ENCODE measurements at places on chromosomes 6 and 20. TPM values are rescaled to one million over a fixed set of nuclear protein-coding genes. Genes with fewer than 3 reads are reported as not detected.

CDH26 gene
- 3.3 TPM for total RNA-seq

BPIFA1 gene
- total RNA-seq: not detected

DYNLT1 gene
- total RNA-seq: 155 TPM

CD24 gene
- total RNA-seq: 2,531 TPM

DEFB115 gene
- not detected for total RNA-seq

POM121L2 gene
- total RNA-seq: not detected

OLIG3 gene
- total RNA-seq: not detected

NRSN1 gene
- total RNA-seq: 0.12 TPM

FOXC1 gene
- 9.5 TPM for total RNA-seq

ANGPT4 gene
- 0.20 TPM for total RNA-seq

ZC2HC1B gene
- not detected for total RNA-seq

PI16 gene
- total RNA-seq: 16.2 TPM

MUC22 gene
- not detected for total RNA-seq

LST1 gene
- 18.4 TPM for total RNA-seq

BHLHE23 gene
- total RNA-seq: not detected

ANKRD66 gene
- total RNA-seq: not detected

HLA-DPB1 gene
- 174 TPM for total RNA-seq

DXO gene
- 27.6 TPM for total RNA-seq

TRIM40 gene
- total RNA-seq: not detected

CST5 gene
- not detected for total RNA-seq

Measured in mucosa of gallbladder (tissue), 1 donor.